Fibroblast of skin of left quadriceps (primary cell): ENCODE measurements at places on chromosomes 13 and 19.

- no peak for DNase-seq
These were observed 492.4 kb downstream of the MYO16 start for GRCh38 chr13:109121826-109122225.

- no peak for DNase-seq
These were observed 12.7 kb downstream of the SMIM24 start for GRCh38 chr19:3467437-3468198.

GRCh38 chr13:29878101-29878500, 27.7 kb upstream of the UBL3 start:
- DNase-seq: no peak

GRCh38 chr19:40923934-40924391, 41.9 kb upstream of the CYP2A7 start:
- DNase-seq: no peak

GRCh38 chr19:9309974-9310446, 372 bp upstream of the ZNF699 start:
- peak; percentile 80 for DNase-seq

GRCh38 chr19:39557811-39558623, 18.1 kb upstream of the EID2 start:
- no peak for DNase-seq

- no peak for DNase-seq
These were observed 8.0 kb upstream of the SPATA13 start for GRCh38 chr13:24152292-24153214.

GRCh38 chr13:30796631-30797601, 61.6 kb downstream of the ALOX5AP start:
- DNase-seq: no peak

GRCh38 chr19:1237027-1237659, 662 bp downstream of the CBARP start:
- DNase-seq: no peak

DNA sequence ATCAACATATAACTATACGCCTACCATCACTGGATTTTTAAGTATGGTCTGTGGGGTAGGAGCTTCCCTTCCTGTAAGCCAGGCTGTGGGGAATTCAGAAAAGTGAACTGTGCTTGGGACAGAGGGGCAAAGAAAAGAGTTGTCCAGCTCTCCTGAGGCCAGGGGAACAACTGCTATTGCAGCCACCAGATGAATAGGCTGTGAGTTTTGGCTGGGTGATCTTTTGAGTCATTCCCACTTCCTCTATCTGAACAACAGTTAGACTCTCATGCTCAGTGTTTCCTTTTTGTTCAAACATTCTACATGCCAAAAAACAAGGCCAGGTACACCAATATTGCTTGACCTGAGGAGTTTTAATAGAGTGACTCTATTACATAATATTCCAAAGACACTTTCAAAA, 426.2 kb upstream of the DACH1 start:
- DNase-seq: no peak

DNA sequence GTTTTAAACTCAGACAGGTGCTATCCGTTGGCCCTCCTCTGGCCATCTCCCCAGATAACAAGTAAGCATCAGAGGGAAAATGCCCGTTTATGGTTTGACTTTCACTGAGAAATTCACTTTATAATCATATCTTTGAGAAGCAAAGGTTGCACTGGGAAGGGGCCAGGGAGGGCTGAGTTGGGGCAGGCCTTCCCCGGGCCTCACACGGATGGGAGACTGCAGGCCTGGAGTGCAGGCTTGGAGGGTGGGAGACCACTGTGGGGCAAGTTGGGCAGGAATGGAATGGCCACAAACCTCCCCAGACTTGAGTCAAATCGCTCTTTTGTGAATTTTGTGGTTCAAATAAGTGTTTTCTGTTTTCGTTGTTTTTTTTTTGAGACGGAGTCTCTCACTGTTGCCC, 451.7 kb downstream of the TSHZ3 start:
- DNase-seq: no peak

GRCh38 chr19:39328046-39328705, 7.5 kb upstream of the LRFN1 start:
- DNase-seq: peak; percentile 43

DNA sequence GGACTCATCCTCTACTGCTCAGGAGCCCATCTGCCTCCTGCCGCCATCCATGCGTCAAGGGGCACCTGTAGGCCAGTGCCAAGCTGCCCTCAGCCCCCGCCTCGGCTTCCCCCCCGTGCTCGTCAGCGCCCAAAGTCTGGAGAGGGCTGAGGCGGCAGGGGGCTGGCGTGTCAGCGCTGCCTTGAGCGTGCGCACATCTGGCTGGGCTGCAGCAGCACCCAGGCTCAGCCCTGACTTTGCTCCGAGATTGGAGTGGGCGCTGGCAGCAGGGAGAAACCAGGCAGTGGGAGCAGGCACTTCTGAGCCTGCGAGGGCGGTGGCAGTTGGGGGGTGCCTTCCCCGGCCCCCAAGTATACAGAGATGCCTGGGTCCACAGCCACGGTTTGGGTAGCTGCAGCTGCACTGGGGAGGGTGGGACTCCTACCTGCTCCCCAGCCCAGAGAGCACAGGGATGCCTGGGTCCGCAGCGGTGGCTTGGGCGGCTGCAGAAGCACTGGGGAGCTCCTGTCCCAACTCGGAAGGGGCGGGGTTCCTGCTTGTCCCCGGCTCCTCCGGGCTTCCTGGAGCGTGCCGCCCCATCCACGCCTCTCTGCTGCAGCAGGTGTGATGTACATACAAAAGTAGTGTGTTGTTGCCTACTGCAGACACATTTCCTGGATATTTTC, 44.8 kb upstream of the LPAR6 start:
- DNase-seq: no peak

DNA sequence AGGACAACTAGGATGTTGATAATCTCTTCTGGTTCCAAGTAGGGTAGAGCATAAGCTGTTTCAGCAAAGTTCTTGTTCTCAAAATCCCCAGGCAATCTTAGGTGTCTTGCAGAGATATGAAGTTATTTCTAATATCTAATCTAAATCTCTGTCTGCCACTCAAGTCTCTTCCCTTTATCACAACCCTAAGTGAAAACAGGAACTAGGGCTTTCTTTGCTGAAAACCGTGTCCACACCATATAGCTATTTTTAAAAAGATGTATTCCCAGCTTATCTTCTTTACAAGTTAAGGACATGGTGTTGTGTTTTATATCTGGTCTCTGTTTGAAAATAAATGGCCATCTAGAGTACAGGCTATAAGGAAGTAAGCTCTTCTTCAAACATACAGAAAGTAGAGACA, 11.3 kb upstream of the RNASEH2B start:
- DNase-seq: no peak

GRCh38 chr13:32214071-32214470, 101.1 kb downstream of the ZAR1L start:
- DNase-seq: no peak
